MCF 10A (cell line): ENCODE measurements at places on chromosomes 12 and 14.

GRCh38 chr14:97408503-97408902 lies 611.3 kb downstream of the VRK1 start:
- DNase-seq = no peak

- DNase-seq = no peak
Measured at GRCh38 chr14:89910691-89911009, 43.9 kb downstream of the EFCAB11 start.

DNA sequence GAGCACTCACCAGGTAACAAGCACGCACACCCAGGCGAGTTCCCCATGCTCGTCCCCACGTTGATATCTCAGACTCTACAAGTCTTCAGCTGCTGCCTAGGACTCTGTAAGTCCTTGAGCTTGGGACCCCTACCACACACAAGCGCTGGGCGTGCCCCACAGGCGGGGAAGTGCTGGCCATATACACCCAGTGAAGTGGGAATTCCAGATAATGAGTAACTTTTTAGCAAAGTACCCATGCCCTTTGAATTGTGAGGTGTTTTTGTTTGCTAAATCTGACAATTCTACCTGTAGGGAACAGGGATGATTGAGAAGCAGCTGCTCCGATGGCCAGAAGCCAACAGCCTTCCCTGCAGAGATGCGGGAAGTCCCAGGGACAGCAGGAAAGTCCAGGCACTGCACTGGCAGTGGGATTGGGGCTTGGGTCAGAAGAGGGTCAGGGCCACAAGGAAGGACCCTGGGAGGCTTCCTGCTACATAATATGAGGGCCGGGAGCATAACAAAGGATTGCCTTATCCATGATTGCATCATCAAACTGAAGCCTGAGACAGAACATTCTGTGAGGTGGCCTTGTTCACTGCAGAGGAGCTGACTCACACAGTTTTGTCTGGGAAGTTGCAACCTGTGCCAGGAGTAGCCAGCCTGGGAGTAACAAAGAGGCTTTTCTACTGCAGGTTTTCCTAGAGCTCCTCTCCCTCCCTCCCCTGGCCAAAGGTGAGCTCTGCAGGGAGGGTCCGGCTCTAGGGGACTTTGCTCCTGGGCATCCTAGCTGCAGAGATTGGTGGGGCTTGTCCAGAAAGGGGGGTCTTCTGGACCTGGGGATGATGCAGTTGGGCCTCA lies 13.2 kb upstream of the SERPINA3 start:
- peak; percentile 99 for DNase-seq

- DNase-seq = peak; percentile 68
Measured at GRCh38 chr14:97902630-97903029, 1105.4 kb downstream of the VRK1 start.

GRCh38 chr14:61726778-61727658 lies 31.7 kb downstream of the HIF1A start:
- no peak for DNase-seq

GRCh38 chr14:63578300-63578699 lies 35.1 kb upstream of the PPP2R5E start:
- DNase-seq = no peak

- no peak for DNase-seq
Measured at GRCh38 chr12:104738776-104739642, 219.1 kb downstream of the SLC41A2 start.

GRCh38 chr12:131783915-131784541 lies 44.2 kb upstream of the MMP17 start:
- DNase-seq = peak; percentile 76

DNA sequence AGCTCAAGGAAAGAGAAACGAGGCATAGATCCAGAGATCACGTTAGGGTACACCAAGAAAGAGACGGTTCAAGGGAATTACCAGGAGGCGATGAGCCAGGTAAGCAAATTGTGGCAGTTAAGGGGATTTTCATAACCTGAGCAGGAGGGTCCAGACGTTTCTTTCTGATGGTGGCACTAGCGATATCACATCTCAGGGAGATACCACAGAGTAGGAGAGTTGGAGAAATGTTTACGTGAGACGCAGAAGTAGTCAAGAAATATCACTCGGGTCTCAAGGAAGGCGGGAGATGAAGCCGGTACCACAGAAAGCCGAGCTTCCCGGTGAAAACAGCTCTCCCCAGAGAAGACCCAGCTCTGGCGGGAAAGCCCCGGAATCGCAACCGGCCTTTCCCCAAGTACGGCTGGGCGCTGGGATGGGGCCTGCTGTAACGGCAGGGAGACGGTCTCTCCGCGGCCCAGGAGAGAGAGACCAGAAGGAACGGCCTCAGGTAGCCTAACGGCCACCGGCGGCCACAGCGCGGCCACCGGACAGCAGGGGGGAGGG lies 485 bp downstream of the SENP1 start:
- no peak for DNase-seq

- DNase-seq = no peak
Measured at GRCh38 chr14:100142073-100143040, 17.1 kb downstream of the DEGS2 start.

DNA sequence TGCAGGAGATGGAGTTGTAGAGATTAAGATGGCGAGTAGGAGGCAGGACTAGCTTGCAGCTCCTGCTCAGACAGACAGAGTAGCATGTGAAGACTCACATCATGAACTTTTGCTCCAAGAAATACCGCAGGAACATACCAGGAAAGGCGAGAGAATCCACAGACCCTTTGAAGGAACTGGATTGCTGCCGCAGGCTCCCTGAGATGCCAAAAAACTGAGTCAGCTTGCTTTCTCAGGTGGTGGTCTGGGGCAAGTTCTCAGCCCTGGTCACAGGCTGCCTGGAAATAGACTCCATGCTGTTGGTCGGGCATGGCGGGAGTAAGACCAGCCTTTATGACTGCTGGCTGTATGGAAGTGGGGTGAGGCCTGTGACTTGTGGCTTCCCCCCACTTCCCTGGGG lies 163.6 kb upstream of the NAV3 start:
- DNase-seq = peak; percentile 9

DNA sequence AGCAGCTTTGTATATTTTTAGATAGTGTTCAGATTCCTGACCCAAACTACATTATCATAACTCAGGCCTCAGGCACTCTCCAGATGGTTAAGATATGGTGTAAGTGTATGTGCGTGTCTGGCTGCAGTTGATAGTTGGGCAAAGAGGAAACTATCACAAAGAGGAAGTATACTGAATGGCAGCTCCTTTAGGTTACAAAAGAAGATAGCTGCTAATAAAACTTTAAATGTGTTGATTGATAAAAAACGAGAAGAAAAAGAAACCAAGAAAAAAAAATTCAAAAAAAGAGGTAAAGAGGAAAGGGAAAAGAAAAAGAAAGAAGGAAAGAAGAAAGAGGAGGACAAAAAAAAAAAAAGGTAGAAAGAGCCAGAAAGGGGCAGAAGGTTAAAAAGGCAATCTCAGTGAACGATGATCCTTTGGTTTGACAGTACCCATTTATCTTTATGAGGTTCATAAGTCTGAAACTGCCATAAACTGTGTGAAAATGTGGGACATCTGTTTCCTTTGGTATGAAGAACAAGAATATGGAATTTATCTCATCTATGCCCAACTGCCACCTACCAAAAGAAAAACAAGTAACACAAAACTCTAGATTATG lies 42.2 kb downstream of the TAOK3 start:
- DNase-seq = no peak

- DNase-seq = no peak
Measured at GRCh38 chr12:57039016-57039798, 10.7 kb downstream of the MYO1A start.

DNA sequence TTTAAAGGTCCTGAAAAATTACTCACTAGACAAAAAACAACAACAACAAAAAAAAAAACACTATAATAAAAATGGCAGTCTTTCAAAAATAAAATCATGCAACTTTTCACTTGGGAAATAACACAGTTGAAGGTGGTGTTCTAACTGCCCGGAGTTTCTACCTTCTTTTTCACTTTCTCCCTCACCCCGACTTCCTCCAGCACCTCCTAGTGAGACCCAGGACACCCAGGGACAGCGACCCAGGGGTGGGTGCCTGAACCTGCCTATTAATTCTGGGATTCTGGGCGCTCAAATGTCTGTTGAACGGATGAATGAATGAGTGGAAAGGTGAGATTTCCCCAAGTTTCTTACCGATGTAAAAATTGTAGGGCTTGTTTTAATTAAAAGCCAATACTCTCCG lies 2.0 kb upstream of the FZD10 start:
- no peak for DNase-seq

DNA sequence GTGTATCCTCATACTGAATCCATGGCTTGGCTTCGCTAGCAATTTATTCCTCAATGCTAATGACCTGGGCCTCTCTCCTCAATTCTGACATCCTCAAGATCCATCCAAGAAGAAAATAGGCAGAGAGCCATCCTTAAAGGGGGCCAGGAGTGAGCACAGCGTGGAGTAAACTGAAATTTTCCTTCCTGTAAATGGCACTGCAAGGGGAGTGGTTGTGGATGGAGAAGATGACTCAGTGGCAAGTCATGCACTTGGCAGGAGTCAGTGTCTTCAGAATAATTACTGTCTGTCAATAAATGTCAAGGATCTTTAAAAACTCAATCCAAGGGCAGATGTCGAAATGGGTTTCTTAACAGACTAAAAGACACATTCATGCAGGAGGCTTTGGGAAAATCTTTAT lies 88.0 kb upstream of the TMEM132C start:
- DNase-seq = peak; percentile 36

DNA sequence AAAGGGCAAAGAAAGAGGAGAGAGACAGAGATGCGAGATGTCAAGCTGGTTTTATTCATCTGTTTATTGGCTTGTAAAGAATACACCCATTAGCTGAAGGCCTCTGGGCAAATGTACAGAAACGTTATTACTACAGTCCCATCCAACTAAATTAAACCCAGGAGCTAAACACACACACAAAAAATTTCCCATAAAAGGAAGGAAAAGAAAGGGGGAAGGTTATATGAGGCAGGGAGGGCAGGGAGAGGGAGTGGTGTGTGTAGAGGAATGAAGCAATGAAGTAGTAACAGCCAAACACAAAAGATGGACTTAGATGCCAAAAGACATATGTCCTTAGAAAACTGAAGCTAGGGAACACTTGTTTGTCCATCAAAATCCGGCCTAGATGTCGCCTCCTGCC lies 3.1 kb upstream of the MFAP5 start:
- DNase-seq = no peak

DNA sequence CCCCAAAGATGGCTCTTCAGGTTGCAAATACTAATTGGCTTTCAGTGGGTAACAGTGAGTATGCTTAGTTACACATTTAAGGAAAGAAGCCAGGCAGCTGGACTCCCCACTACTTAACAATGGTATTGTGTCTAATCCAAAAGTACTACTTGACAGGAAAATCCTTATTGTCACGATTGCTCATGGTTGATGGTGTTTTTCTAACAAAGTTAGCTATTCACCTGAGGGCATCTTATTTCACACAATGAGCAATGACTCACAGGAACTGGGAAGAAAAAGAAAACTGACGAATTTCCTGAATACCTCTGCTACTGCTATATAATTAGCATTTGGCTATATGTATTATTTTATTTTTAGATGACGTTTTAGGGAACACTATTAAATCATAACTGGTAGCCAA lies 33.4 kb upstream of the ALG10 start:
- peak; percentile 67 for DNase-seq

DNA sequence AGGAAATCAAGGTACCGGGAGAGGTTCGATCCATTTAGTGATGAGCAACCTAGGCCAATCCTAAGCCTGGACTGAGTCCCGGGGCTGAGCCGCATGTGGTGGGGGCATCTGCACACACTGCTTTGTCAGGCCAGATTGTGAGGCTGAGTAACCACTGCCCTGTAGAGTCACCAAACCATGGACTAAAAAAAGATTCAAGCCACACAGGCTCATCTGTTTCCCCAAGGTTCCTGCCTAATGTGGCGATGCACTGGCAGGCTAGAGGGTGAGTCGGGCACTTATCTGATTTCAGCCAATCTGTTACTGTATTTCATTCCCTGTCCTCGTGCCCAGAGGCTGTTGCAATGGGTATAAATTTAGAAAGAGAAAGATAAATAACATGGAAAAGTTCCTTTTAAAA lies 140.8 kb downstream of the TTC7B start:
- no peak for DNase-seq

GRCh38 chr14:97978341-97978740 lies 1181.2 kb downstream of the VRK1 start:
- peak; percentile 88 for DNase-seq

DNA sequence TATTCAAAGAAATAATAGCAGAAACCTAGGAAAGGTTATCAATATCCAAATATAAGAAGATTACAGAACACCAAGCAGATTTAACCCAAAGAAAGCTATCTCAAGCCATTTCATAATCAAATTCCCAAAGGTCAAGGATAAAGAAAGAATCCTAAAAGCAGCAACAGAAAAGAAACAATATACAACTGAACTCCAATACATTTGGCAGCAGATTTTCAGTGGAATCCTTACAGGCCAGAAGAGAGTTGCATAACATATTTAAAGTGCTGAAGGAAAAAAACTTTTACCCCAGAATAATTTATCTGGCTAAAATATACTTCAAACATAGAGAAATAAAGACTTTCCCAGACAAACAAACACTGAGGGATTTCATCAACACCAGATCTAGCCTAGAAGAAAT lies 54.3 kb downstream of the DENND5B start:
- DNase-seq = no peak

DNA sequence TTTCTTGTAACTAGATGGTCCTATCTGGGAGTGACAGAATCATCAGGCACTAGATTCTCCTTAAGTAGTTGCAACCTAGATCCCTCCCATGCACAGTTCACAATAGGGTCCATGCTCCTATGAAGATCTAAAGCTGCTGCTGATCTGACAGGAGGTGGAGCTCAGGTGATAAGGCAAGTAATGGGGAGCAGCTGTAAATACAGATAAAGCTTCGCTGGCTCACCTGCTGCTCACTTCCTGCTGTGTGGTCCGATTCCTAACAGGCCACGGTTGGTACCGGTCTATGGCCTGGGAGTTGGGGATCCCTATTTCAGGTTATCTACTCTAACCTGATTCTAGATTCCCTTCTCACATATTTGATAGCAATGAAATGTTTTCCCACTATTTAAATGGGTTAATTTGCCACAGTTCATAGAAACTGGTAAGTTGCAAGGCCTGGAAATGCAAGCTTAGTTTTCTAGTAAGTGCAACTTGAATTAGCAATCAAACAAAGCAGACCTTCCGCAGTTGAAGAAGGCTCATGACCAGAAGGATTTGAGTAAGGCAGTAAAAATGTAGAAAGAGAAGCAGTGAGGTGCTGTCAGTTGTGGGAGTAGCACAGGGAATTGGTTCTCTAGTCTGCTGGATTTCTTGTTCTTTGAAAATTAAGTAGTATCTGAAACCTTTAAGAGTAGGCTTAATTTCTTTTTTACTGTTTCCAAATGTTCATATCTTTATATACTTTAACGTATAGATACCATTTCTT lies 332.3 kb downstream of the EGLN3 start:
- no peak for DNase-seq

GRCh38 chr12:123655420-123655819 lies 15.5 kb upstream of the TCTN2 start:
- DNase-seq = no peak
